ENCODE measurements at places on chromosomes 3 and 15. TPM values are rescaled to one million over a fixed set of nuclear protein-coding genes. Genes with fewer than 3 reads are reported as not detected.

Gene CP
- 0.32 TPM for polyA plus RNA-seq

Gene TMEM212
- polyA plus RNA-seq = not detected

Gene SNTN
- polyA plus RNA-seq = not detected

Gene GPR171
- polyA plus RNA-seq = not detected

Gene NDUFB4
- 382 TPM for polyA plus RNA-seq

Gene KLHL40
- polyA plus RNA-seq = not detected

Gene DNAJA4
- polyA plus RNA-seq = 6.2 TPM

Gene GP9
- not detected for polyA plus RNA-seq

Gene UBAP1L
- 1.3 TPM for polyA plus RNA-seq

Gene MUC4
- 0.89 TPM for polyA plus RNA-seq

Gene MESD
- 11.0 TPM for polyA plus RNA-seq

Gene ANKRD63
- polyA plus RNA-seq = 0.18 TPM

Gene ENTPD3
- polyA plus RNA-seq = 0.66 TPM

Gene FES
- 10.9 TPM for polyA plus RNA-seq

Gene GUCA1C
- polyA plus RNA-seq = not detected

Gene PLCH1
- polyA plus RNA-seq = 5.8 TPM

Gene GCSAM
- not detected for polyA plus RNA-seq

Gene TEX55
- polyA plus RNA-seq = not detected

Gene BAHD1
- polyA plus RNA-seq = 23.4 TPM

Gene RTP1
- polyA plus RNA-seq = 2.1 TPM

Gene FEZF2
- polyA plus RNA-seq = 0.06 TPM

Gene TNK2
- polyA plus RNA-seq = 18.2 TPM

Gene RPP25
- 17.4 TPM for polyA plus RNA-seq

Gene HRH1
- 0.03 TPM for polyA plus RNA-seq
